Activated T-helper 1 cell treated with anti-CD3 and anti-CD28 coated beads, Interleukin-2, amount 50 U/mL, for 16 hours (primary cell): ENCODE measurements at places on chromosomes 3 and 15.

DNA sequence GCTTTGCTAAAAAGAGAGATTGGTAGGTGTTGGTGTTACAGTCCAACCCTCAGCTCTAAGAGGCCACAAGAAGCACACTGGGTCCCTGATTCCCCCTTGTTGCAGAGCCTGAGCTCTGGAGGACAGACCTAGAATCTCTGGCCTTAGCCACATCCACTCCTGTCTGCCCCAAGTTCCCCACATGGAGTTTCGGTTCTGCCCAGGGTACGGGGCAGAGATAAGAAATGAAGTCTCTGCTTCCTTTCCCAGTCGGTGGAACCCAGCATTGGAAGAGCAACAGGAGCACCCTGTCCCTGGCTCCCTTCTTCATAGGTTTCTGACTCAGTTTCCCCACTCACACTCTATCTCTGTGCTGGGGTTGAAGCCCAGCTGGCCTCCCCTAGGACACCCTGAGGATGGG, 13.2 kb downstream of the PRR23E start:
- no peak for DNase-seq

- DNase-seq = no peak
Measured at GRCh38 chr15:63849906-63850305, 16.2 kb upstream of the HERC1 start.

DNA sequence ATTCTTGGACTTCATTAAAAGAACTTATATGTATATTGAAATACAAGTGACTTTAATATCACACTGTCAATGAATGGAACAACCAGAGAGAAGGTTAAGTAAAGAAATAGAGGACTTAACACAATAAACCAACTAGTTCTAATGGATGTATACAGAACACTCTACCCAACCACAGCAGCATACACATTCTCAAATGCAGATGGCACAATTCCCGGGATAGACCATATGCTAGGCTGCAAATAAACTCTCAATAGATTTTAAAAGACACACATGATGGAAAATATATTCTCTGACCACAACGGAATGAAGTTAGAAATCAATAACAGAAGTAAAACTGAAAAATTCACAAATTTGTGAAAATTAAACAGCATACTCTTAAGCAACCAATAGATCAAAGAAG, 214.3 kb upstream of the LINGO1 start:
- no peak for DNase-seq

DNA sequence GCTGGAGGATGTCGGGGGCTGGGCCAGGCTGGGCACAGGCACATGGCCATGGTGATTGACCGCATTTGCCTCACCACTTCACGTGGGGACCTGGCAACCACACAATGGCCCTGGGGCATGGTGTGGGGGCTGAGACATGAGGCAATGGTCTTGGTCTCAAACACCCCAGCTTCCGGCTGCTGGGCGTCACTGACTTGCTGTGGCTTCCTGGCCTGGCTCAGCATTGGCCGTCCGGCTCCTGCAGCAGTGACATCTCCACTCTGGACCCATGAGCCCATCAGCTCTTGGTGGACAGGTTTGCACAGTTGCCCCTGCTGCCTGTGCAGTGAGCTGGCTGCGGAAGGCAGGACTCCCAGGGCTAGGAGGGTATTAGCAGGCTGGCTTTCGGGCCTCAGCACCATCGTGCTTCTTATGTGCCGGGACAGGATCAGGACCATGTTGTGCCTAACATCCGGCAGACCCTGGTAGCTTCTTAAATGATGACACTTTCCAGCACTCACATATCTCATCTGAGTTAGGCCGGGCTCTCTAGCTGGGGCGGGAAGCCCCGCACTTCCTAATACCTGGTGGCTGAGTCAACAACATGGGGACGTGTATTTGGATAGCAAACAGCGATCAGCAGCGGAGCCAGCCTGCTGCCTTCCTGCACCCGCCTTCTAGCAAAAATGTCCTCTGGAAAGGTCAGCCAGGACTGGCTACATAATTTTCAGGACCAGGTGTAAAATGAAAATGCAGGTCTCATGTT, 34.1 kb downstream of the ZNF710 start:
- no peak for DNase-seq

- DNase-seq = no peak
Measured at GRCh38 chr3:118213892-118214291, 820.8 kb downstream of the IGSF11 start.
